ENCODE measurements at places on chromosomes 2 and 18.

- DNase-seq: no peak
Measured at GRCh38 chr2:80473796-80474195, 169.2 kb upstream of the LRRTM1 start.

DNA sequence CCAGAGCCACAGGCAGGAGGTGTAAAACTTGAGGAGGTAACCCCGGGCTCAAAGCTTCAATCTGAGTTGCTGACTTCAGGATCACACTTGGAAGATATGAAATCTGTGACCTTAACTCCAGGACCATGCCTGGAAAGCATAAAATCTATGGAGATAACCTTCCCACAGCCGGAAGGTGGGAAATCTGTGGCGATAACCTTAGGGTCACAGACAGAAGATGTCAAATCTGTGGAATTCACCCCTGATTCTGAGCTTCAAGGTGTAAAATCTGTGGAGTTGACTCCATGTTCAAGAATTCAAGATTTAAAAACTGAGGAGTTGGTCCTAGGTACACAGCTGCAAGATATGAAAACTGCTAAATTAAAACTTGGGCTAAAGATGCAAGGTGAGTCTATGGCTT lies 11.6 kb upstream of the ZNF512 start:
- DNase-seq: no peak

GRCh38 chr2:56348392-56349210 lies 164.8 kb downstream of the CCDC85A start:
- no peak for DNase-seq

DNA sequence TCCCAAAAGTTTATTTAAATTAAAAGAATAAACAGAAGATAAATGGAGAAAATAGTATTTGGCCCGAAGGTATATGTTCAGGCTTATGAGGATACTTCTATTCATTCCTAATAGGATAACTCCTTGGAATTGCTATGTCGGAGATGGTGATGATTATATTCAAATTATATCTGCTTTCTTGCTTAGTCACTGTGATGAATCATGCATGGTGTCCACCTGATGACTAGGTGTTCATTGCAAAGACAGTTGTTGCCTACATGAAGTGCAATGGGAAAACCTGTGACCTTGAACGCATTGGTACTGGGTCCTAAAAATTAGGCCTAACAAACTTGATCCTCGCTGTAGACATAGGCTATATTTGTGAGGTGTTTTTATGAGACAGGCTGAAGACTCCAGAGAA lies 617.3 kb upstream of the ZEB2 start:
- no peak for DNase-seq

- DNase-seq: no peak
Measured at GRCh38 chr2:55012672-55013484, 37.4 kb downstream of the RTN4 start.

Data from fibroblast of gingiva (primary cell).